ENCODE measurements at places on chromosomes 2 and 18.

DNA sequence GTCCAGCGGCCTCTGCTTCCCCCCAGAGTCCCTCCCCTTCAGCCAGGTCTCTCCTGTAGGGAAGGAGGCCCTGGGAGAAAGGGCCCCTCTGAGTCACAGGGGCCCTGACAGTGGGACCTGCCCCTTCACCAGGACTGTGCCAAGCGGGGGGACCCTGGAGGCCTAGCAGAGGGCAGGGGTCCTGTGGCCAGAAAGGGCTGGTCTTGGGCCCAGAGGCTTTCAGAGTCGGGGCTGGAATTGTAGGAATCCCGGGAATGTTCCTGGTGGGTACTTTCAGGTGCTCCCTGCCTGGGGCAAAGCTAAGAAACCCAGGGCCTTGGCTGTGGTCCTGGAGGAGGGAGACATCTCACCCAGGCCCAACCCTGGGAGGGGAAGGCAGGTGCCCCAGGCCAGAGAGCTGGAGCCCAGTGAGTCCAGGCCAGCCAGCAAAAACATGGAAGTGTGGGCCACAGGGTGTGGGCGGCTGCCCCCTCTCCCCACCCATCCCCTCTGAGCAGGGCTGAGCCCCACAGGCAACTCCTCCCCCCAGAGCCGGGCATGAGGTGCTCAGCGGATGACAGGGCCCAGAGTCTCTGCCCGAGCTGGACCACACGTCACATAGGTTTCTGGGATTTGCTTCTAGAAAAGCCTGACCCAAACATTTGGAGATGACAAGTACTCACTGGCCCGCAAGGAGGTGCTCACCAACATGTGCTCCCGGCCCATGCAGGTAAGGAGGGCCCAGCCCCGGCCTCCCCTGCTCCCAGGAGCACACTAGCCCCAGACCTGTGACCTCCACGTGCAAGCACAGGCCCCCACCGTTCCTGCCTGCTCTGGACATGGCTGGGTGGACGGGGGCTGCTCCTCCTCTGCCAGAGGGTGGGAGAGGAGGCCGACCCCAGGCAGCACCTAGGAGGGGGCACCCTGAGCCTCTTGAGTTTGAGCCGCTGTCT, 48.2 kb upstream of the ALPP start:
- DNase-seq, result no peak

GRCh38 chr2:32787207-32787606, 159.4 kb downstream of the TTC27 start:
- no peak for DNase-seq

GRCh38 chr2:167406558-167406957, 518.3 kb downstream of the XIRP2 start:
- no peak for DNase-seq

DNA sequence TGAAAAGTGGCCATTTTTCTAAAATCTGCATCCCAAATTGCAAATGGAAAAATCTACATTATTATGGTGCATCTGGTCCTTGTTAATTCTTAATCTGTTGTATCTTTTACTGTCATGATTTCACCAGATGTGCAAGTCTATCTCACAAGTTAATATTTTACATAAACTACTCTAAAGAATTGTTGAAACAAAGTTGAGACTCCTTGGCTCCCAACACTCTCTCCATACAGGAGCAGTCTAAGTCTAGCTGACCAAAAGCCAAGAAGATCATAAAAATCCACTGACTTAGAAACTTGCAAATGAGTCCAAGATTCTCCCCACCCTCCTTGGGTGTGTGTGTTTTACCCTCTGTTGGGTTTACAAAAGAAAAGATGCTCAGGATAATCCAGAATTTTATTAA, 85.1 kb downstream of the NCKAP5 start:
- no peak for DNase-seq

DNA sequence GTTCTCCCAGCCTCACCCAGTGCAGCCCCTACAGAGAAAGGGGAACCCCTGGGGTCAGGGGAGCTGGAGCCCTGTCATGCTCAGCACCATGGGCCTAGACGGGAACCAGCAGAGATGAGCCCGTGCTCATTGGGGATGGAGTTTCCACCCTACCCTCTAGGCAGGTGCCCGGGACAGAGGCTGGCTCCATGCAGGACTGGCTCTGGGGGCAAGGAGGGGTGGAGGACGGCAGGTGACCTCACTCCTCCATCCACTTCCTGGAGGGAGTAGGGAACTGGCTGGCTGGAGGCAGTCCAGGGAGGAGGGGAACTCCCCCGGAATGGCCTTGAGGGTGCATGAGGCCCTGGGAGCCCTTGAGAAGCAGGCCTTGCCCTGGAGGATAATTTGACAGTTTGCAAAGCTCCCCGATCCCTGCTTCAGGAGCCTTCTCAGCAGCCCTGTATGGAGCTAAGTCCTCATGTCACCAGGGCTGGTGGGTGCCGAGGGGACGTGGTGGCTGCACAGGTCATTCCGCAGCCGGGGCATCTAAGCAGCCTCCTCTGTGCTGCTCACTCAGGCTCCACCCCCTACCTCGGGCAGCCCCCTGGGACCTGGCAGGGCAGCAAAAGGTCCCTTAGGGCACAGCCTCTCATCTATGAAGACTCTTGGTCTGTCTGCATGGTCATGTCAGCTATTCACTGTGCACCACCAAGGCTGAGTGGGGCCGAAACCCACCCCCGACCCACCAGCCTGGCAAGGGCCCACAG, 2.1 kb downstream of the NEURL3 start:
- DNase-seq, result no peak

- DNase-seq, result no peak
These were observed 137.4 kb downstream of the INSIG2 start for GRCh38 chr2:118225666-118226065.

- DNase-seq, result no peak
These were observed 280.3 kb upstream of the ZSWIM2 start for GRCh38 chr2:187129306-187129705.

- no peak for DNase-seq
These were observed 3.5 kb downstream of the CABYR start for GRCh38 chr18:24142376-24142775.

GRCh38 chr2:122191331-122191730, 435.9 kb downstream of the TSN start:
- no peak for DNase-seq

DNA sequence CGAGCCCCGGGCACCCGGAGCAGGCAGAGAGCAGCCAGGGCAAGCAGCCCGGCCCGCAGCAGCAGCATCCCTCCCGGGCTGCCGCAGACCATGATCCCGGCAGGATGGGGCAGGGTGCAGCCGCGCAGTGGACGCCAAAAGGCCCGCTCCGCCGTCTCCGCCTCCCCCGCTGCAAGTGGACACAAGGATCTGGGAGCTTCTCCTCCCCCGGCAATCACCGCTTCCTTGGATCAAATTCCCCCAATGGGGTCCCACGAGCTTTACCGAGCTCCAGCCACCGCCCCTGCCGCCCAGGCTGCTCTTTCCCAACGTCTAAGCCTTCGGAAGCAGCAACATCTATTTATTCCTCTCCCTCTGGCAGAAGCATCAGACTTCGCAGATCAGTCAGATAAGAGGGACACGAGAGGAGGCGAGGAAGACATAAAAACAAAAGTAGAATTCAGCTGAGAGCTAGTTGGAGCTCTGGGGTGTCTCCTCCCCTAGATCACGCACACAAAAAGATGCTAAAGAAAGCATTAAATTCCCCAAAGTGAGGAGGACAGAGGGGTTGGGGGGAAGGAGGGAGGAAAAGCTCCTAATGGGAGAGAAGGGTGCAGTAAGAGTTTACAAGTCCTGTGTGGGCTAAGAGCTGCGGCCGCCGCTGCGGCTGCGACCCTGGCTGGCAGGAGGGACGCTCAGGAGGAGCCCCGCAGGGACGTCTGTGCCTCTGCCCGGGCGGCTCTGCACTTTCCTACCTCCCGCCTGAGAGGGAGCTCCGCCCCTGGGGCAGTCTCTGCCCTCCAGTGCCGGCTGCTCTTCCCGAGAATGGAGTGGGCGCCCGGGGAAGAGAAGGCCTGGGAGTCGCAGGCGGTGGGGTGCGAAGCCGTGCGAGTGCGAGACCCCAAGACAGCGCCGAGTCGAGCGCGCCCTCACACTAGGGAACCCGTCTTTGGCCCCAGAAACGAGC, at the start of gene FRZB:
FRZB (minus strand) TSS at position 177 of the 946 bp plus-strand sequence; CDS start at position 92, 85 bp downstream.
- no peak for DNase-seq

DNA sequence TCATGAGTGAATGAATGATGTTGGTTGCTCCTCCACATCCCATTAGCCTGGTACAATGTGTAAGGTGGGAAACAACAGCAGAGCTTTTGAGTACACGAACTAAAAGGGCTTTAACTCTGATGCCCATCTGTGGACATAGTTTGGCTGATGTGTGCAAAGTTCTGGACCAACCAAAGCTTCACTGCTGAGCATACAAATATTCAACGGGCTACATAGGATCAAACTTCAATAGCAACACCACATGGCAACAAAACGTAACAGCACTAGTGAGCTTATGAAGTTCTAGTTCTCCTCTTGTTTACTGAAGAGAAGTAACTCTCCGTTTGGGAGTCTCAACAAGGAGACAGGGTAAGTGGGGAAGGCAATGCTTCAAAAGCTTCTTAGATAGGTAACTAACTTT, 20.4 kb downstream of the STAM2 start:
- no peak for DNase-seq

DNA sequence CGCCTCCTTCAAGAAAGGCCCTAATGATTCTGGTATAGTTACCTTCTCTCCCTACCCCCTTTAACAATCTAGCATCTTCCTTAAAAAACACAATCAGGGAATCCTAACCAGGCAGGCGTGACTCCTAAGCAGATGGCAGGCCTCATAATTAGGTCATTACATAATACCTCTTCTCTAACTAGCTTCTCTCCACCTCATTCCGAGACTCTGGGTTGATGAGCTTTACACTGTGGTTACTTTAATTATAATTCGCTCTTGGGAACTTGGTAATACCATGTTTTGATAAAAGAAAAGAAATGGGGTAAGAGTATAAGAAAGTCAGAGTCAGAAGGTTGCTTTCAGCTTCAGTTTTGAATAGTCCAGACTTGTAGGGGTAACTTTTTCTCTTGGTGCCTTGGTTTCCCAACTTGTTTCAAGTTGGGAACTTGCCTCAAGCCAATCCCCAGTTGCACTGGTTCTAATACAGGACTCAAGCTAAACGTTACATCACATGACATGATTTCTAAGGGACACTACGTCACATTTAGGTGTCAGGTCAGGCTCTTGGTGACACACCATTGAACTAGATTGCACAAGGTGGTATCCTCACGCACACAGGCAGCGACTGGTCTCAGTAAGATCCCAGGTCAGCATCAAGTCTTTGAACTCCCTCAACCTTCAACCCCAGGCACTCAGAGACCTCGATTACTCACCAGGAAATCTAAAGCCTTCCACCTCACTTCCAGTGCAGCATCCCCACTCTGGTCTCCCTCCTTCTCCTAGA, 59.2 kb downstream of the AAK1 start:
- no peak for DNase-seq

DNA sequence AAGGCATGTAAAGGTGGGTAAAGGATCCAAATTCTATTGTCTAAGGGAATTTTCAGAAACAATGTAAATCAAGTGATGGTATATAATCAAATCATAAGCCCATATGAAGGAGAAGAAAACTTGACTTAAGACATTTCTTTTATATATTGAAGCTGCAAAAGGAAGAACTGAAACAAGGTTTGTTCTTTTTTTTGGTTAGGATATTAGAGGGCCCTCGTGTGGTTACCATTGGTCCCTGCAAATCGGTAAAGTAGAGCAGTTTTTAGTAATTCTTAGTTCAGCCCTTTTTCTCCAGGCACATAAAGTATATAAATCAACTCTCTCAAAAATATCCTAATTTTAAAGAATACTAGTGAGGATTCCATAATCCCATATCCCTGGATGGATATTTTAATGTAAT, 105.6 kb upstream of the STK17B start:
- no peak for DNase-seq

GRCh38 chr2:71877636-71878035, 270.0 kb downstream of the CYP26B1 start:
- no peak for DNase-seq

DNA sequence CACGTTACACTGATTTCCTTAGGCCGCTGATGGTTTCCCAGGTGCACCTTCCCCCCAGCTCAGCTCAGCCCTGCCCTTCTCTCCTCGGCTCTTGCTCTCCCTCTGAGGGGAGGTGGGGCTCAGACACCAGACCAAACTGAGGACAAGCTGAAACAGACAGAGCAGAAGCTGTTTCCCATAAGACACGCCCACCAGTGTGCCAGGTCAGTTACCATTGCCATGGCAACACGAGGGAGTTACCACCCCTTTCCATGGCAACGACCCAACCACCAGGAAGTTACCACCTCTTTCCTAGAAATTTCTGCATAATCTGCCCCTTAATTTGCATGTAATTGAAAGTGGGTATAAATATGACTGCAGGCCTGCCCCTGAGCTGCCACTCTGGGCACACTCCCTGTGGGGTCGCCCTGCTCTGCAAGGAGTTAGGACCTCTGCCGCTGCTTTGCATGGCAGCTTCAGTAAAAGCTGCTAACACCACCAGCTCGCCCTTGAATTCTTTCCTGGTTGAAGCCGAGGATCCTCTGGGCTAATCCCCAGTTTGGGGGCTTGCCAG, 120.9 kb upstream of the SMIM21 start:
- no peak for DNase-seq

- no peak for DNase-seq
These were observed 6.0 kb downstream of the SH3BP4 start for GRCh38 chr2:234957834-234958135.

- no peak for DNase-seq
These were observed 223.2 kb downstream of the PMAIP1 start for GRCh38 chr18:60123031-60123430.

- no peak for DNase-seq
These were observed 128.8 kb upstream of the KYNU start for GRCh38 chr2:142748559-142749099.

DNA sequence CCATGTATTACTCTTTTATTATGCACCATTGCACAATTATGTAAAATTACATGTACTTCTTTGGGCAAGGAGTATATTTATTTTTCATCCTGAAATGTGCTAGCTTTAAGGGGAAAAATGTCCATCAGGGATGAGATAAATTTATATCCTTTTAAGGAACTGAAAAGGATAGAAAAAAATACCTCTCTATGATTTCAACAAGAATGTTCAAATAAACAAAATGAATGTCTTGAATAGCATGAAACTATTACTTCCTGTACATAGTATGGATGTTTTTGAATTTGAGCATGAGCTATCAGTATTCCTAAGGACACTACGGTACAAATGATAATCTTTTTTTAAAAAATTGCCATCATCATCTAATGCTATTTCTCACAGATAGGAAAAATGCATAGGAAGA, 1611.9 kb upstream of the ZEB2 start:
- no peak for DNase-seq

GRCh38 chr2:175228179-175228578, 46.7 kb upstream of the ATP5MC3 start:
- no peak for DNase-seq

GRCh38 chr2:206323486-206323885, 49.0 kb downstream of the ZDBF2 start:
- DNase-seq, result no peak

- DNase-seq, result no peak
These were observed 179.2 kb downstream of the MEMO1 start for GRCh38 chr2:31831585-31831984.

GRCh38 chr2:69260666-69261065, 126.4 kb downstream of the GFPT1 start:
- no peak for DNase-seq

DNA sequence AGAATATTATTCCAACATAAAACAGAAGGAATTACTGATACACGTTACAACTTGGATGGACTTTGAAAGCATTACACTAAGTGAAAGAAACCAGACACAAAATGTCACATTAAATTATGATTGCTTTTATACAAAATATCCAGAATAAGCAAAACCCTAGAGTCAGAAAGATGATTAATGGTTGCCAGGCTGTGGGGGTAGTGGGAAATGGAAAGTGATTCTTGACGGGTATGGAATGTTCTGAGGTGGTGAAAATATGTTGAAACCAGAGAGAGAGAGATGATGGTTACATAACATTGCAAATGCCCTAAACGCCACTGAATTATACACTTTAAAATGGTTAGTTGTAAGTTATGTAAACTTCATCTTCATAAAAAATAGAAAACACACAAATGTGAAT, 1057.2 kb upstream of the TMEFF2 start:
- no peak for DNase-seq

Measured in stimulated activated CD4-positive, alpha-beta T cell treated with anti-CD3 and anti-CD28 coated beads, TNF-alpha, amount 100 ng/mL, for 1 hour (primary cell).